ENCODE measurements at places on chromosomes 6 and 20. TPM values are rescaled to one million over a fixed set of nuclear protein-coding genes. Genes with fewer than 3 reads are reported as not detected.

- DNase-seq, result no peak
- H3K4me3 ChIP-seq, result no peak overlapping the region
- no peaks in the 10 kb centered on the region for H3K36me3 ChIP-seq
- H3K4me1 ChIP-seq, result peaks cover 9% of the 10 kb centered on the region
- H3K27me3 ChIP-seq, result no peaks in the 10 kb centered on the region
- peak overlapping the region; percentile 69 for H3K27ac ChIP-seq
Observed at GRCh38 chr20:4942331-4942730, 59.0 kb downstream of the SLC23A2 start.

DNA sequence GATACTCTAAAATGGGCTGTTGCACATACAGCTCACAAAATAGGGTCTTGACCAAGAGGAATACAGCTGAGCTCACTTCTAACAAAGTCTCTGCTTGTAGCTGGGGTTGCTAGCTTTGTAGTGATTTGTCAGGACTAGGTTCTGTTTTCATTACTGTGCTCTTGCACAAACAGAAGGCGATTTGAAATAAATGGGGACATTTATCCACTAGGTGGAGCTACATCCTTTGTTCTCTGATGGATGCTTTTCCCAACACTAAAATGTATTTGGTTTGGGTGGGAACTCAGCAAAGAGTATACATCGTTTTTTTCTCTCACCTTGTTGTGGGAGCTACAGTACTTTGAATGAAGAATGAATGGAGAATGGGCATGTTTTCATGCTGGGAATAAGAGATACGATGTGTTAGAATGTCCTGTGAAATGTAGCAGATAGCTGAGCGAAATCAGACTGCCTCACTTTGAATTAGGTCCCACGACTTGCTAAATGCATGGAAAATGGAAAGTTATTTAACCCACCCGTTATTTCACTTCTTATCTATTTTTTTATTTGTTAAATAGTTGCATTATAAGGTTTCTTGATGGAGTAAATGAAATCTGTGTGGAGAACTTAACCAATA, 494.7 kb upstream of the MAP3K7 start:
- peak; percentile 29 for DNase-seq
- H3K27me3 ChIP-seq, result no peaks in the 10 kb centered on the region
- H3K4me3 ChIP-seq, result no peak overlapping the region
- no peaks in the 10 kb centered on the region for H3K36me3 ChIP-seq
- peaks cover 22% of the 10 kb centered on the region for H3K4me1 ChIP-seq

DNA sequence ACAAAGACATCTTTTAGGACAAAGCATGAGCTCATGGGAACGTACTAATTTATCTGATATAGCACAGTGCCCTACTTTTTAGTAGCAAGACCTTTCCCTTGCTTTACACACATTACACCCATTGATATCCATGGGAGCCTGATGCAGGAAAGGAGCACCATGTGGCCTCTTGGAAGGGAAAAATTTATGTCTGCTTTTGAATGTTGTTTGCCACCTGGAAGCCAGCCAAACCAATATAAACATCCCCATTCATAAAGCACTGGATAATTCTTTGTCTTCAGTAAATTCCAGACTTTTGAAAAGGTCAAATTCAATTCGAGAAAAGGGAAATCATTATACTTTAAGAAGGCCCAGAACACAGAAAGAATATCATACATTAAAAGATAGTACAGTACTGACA, 152.3 kb upstream of the BEND6 start:
- DNase-seq, result no peak
- peak overlapping the region; percentile 9 for H3K4me3 ChIP-seq
- peaks cover 5% of the 10 kb centered on the region for H3K36me3 ChIP-seq
- H3K27ac ChIP-seq, result peak overlapping the region; percentile 36
- H3K4me1 ChIP-seq, result peaks cover 50% of the 10 kb centered on the region

The CLPSL1 gene
- not detected for total RNA-seq

All from neural crest cell (in vitro differentiated cells).